CD4-positive, alpha-beta T cell treated with Interleukin-6 for 4 hours (primary cell): ENCODE measurements at places on chromosomes 13 and 19.

- DNase-seq, result peak; percentile 35
Measured at GRCh38 chr19:38134540-38135149, 89.4 kb downstream of the DPF1 start.

GRCh38 chr19:38224014-38224862, at the start of gene DPF1:
TSS of gene DPF1 (minus strand) at chr19:38224222. CDS start at chr19:38224142, 80 bp downstream.
- DNase-seq, result peak; percentile 40

DNA sequence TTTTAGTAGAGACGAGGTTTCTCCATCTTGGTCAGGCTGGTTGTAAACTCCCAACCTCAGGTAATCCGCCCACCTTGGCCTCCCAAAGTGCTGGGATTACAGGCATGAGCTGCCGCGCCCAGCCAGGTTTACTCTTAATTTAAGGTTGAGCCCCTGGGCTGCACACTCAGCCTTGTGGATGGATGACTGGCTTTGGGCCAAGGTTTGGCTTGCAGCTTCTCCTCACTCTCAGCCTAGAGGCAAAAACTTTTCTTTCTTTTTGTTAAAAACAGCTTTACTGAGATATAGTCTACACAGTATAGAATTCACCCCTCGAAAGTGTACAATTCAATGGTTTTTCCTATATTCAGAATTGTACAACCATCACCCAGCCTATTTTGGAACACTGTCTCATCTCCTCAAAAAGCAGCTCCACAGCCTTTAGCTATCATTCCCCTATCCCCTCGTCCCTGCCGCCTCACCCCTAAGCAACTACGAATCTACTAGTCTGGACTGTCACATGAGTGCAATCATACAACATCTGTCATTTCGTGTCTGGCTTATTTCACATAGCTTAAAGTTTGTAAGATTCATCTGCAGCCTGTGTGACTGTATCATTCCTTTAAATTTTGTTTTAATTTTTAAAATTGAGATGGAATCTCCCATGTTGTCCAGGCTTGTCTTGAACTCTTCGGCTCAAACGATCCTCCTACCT, 14.5 kb upstream of the TSPAN16 start:
- DNase-seq, result no peak

GRCh38 chr19:1082928-1083816, 12.0 kb downstream of the POLR2E start:
- peak; percentile 5 for DNase-seq

GRCh38 chr13:60583196-60583888, 186.3 kb downstream of the TDRD3 start:
- DNase-seq, result no peak

DNA sequence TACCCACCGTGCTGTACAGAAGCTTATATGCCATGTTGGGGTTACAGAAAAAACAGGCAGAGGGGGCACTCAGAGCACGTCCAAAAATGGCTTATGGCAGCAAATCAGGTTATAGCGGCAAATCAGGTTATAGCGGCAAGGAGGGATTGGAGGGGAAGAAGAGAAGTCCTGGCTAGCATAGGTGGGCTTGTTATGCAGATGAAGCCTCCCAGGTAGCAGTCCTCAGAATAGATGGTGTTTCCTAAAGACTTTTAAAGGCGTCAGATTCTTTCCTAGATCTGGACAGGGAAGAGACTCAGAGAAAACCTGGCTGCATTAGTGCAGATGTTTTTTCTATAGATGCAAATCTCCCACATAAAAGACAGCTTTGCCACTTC, 19.8 kb upstream of the PLEKHF1 start:
- DNase-seq, result no peak

DNA sequence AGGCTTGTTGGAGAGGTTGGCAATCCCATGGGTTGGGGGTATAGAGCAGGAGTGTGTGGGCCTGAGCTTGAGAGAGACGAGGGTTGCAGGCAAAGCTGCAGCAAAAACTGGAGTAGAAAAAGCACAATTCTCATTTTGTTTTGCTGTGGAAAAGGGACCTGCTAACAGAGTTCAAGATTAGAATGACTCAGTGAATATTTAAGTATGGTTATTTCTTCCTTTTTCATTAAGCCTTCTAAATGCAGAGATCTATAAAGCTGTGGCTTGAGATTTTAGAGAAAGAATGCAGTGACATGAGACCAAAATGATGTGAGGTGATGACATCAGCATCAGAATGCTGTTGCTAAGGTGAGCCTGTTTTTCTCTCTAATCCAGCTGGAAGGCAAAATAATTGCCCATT, 10.8 kb upstream of the MBNL2 start:
- DNase-seq, result no peak
